ENCODE measurements at places on chromosomes 3 and 15.

GRCh38 chr3:9024341-9024740 lies 61.1 kb upstream of the RAD18 start:
- no peak for DNase-seq

DNA sequence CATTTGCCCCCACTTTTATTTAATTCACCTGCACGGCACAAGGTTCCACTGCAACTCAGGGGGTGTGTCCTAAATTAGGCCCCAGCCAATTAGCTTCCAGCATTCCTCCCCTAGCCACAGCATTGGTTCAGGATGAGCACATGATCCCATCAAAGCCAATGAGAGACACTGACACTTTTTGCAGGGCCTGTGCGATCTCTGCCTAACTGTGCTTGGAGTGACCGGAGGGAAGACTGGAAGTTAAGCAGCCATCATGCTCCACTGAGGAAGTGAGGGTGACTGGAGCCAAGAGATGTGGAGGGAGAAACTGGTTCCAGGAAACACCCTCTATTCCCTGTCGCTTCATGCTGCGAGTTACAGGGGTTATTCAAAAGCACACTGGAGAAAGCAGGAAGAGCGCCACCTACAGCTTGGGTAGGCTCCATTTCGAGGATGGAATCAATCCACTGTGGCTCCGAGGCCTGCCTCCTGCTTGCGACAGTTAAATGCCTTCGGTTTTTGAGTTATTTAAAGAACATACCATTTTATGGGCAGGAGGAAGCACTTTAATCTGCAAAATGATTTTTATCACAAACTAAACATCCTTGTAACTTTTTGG lies 122.2 kb upstream of the WNT5A start:
- DNase-seq: no peak

- DNase-seq: no peak
Measured at GRCh38 chr3:37050282-37050681, 57.0 kb downstream of the MLH1 start.

GRCh38 chr15:79779746-79780145 lies 117.1 kb downstream of the MTHFS start:
- no peak for DNase-seq

DNA sequence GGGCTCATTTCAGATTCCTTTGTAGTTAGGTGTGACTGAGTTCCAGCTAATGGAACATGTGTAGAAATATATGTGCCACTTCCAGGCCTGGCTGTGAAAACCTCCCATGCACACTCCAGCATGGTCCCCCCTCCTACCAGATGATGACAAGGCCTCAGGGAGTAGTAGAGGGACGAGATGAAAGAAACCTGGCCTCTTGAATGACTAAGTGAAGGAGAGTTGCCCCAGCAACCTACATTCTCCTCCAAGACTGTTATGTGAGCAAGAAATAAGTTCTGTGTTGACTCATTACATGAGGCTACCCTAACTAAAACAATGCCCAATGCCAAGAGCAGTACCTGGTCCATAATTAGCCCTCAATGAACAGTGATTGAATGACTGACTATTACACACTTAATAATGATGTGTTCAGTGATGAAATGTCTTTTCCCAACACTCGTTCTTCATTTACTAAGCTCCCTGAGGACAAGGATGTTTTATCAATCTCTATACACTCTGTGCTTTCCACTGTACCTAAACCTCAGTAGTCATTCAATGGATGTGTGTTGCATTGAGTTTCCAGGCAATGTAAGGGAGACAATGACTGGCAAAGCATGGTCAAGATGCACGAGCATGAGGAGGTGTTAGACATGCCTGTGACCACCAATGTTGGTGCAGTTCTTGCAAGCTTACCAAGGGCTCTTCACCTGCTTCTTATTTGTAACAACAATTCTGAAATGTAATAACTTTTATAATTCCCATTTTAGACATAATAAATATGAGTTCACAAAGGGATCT lies 62.0 kb upstream of the BCL6 start:
- no peak for DNase-seq

- no peak for DNase-seq
Measured at GRCh38 chr15:91228383-91228782, 128.3 kb downstream of the SV2B start.

DNA sequence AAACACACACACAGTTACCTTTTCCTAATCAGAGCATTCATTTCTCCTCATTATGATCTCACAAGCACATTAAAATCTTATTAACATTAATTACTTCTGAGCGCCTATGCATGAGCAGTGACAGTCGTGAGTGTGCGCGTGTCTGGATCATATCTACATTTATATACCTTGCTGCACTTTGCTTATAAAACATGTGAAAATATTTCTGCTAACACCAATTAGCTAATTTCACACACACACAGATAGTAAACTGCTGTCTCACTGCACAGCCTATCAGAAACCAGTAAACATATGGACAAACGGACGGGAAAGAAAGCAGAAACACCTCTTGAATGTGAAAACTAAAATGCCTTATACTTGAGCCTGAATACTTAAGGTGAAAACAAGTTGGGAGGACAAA lies 64.8 kb downstream of the ZBTB20 start:
- no peak for DNase-seq

- no peak for DNase-seq
Measured at GRCh38 chr15:67505675-67506572, 15.0 kb upstream of the C15orf61 start.

- DNase-seq: no peak
Measured at GRCh38 chr15:100002086-100002620, 268.9 kb upstream of the LYSMD4 start.

- DNase-seq: no peak
Measured at GRCh38 chr15:22944651-22945050, 35.5 kb downstream of the CYFIP1 start.

DNA sequence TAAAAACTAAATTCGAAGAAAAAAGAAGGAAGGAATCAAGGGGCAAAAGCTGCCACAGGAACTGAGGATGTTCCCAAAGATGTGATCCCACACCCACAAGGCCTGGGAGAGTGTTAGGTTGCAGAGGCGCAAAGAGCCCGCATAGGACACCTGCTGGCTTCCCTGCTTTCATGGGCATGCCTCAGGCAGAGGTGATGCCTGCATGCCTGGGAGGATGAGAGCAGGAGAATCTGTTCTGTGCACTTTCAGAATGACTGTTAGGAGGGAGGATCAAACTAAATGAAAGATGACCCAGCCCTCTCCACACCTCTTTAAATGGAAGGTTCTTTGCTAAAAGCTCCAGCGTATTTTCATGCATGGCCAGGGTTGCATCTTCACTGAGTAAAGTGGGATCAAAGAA lies 162.4 kb downstream of the PLCL2 start:
- no peak for DNase-seq

DNA sequence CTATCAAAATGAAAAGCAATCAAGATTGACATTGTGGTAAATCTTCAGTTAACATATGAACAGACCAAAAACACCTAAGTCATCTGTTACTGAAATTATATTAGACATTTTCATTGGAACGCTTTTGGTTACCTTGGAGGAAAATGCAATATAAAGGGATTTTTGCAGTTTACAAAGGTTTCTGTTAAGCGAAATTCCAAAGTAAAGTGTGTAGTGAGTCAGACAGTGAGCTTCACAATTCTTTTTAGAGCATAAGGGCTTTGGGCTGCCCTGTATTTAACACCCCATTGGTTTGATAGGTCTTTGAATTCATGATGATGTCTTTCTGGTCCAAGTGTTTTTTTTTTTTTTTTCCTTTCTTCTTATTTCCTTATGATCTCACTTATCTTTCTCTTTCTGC lies 462.8 kb downstream of the EDEM1 start:
- no peak for DNase-seq

DNA sequence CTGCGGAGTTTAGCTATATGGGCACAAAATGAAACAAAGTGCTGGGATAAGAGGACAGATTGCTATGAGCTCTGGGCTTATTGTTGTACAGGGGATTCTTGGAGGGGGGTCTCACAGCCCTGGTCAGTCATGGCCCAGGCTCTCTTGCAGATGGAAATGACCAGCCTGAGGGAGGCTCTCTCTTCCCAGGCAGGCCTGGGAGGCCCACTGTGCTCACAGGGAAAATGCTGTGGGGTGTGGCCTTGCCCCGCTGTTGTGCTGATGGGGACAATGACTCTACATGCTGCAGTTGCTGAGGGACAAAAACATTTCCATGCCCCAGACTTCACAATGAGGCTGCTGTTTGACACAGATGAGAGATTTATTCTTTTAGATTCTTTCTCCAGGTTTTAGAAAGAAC lies 202.2 kb downstream of the KLF13 start:
- DNase-seq: no peak

GRCh38 chr3:11335056-11335608 lies 62.9 kb downstream of the ATG7 start:
- DNase-seq: no peak

- DNase-seq: no peak
Measured at GRCh38 chr3:193522473-193522872, 32.2 kb downstream of the ATP13A4 start.

DNA sequence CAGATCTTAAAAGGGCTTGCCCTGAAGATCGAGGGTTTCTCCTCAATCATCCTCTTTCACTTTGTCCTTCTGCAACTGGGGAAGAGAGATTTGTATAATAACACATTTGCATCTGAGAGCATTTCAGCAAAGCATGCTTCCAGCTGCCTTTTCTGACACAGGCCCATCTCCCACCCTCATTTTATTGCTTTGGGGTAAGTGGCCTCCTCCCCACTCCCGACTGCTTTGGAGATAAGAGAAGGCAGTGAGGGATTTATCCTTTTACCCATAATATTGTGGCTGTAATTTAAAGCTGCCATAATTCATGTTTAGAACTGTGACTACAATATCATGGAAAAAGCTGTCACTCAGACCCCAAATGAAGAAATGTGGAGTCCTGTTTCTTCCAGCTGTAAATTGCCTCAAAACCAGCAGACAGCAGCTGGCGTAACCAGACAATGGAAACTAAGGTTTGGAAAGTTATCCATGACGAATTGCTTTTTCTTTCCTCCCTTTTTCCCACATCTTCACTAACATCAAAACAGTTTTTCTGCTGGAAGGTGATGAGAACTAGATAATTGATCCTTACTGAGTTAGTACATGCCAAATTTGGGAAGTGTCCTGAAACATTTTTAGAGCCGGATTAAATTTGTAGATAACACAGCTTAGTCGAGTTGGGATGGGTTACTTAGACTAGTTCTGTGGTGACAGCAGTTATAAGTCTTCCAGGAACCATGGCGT lies 104.2 kb upstream of the PFN2 start:
- no peak for DNase-seq

DNA sequence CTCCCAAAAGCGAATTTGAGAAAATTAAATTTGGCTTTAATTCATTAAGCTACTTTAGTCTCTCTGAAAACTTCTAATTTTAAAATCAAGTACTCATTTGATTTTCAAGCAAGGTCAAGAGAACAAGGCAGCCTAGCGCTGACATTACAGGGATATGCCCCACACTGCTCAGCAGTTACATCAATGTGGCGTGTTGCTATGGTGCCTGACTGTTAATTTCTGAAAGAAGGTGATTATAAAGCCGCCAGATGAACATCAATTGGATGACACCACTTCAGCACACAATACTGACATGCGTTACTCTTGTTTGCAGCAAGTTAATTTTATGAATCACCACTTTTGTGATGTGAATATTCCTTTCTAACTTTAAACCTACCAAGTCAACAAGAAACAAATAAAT lies 284.4 kb downstream of the FOXP1 start:
- no peak for DNase-seq

- no peak for DNase-seq
Measured at GRCh38 chr15:80272987-80273386, 21.0 kb upstream of the CTXND1 start.

DNA sequence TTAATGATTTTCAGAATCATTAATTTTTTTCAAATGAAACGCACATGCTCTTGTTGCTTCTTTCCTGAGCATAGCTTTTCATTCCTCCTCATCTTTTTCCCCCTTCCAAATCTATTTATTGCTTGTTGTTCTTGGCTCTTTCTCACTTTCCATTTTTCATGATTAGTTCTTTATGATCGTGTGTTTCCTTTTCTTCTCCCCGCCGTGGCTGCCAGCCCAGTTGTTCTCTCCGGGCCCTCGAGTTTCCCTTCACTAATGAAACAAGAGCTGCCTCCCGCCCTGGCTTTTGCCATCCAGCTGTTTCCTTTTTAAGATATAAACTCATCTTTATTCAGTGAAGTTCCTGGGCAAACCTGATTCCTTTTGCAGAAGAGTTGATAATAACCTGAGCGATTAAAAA lies 170.2 kb upstream of the NR2F2 start:
- no peak for DNase-seq

DNA sequence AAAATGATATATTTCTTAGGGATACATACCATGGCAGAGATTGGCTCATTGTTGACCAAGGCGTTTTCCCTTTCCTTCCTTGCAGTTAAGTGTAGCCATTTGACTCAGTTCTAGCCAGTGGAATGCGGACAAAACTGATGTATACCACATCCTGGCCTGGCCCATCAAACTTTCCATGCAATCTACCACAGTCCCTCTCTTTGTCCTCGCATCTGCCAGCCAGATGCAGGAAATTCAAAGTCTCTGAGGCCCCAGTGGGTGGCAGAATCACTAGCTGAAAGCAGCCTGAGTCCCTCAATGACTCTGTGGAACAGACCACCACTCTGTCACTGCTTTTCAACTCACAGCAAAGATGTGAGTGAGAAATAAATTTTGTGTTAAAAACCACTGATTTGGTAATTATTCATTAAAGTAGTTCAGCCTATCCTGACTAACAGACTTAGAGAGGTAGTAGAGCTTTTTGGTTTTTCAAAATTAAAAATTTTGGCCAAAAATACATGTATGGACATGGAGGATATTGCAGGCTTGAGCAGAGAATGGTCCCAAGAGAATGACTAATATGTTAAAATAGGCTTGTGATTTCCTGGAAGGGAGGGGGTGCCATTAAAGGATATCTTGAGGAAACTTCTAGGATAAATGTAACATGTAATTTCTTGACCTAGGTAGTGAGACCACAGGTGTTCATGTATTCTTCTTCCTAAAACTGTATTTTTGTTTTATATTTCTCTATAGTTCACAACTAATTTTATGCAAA lies 10.9 kb downstream of the LRRFIP2 start:
- no peak for DNase-seq

- DNase-seq: no peak
Measured at GRCh38 chr3:31043184-31043819, 148.8 kb upstream of the GADL1 start.

- DNase-seq: no peak
Measured at GRCh38 chr3:71302604-71303003, 280.9 kb downstream of the FOXP1 start.

- DNase-seq: no peak
Measured at GRCh38 chr3:98903099-98903498, 1.6 kb upstream of the DCBLD2 start.

DNA sequence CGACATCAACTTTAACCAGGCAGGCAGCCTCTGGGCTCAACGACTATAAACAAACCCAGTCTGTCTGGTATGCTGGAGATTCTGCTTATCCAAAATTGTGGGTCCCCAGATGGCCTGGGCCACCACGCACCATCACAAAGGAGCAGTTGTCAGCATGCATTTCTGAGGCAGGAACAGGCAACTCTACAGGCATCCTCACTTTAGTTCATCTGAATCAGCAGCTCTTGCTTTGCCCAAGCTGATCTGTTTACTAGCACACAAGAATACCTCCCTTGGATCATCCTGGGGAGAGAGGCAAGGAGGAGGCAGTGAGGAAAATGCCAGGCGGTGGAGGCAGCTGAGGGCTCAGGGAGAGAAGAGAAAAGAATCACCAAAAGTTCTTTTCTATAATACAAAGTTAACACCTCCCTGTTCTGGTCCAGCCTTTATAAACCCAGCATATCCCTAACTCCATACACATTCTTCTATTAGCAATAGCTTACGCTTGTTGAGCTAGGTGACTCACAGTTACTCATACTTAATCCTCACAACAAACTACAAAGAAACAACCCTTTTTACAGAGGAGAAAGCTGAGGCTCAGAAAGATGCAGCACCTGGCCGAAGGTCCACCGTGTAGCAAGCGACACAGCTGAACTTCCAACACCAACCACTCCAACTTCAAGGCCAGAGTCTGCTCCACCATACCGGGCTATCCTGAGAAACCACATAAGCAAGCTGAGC lies 33.6 kb downstream of the ZDHHC3 start:
- no peak for DNase-seq

Data from stimulated activated CD8-positive, alpha-beta memory T cell treated with anti-CD3 and anti-CD28 coated beads, Interleukin-7, amount 100 ng/mL, for 1 hour (primary cell).